ENCODE measurements at places on chromosomes 6 and 20.

DNA sequence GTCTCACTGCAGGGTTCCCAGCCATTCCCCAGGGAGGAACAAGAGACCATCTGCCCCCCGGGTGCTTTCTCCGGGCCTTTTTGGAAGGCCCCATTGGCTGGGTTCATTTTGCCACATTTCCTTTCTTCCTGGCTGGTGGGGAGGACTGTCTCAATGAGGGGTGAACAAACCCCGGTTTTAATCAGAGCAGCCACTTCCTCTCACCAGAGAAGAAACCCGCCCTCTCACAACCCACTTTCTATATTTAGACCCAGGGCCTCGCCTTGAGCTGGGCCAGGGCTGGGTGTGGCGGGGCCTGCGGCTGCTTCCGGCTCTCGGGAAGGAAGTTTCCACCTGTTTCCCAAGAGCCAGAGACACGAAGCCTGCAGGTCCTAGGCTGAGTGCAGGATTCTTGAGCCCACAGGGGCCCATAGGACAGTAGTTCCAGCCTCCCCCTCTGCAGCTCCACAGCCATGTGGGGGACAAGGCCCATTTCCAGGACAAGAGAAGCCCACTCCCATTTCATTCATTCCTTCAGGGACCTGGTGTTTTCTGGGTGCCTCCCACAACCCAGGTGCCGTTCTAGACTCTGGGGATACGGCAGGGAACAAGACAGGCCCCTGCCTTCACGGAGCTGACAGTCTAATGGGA, 41.8 kb downstream of the RBM38 start:
- peak; percentile 82 for DNase-seq

DNA sequence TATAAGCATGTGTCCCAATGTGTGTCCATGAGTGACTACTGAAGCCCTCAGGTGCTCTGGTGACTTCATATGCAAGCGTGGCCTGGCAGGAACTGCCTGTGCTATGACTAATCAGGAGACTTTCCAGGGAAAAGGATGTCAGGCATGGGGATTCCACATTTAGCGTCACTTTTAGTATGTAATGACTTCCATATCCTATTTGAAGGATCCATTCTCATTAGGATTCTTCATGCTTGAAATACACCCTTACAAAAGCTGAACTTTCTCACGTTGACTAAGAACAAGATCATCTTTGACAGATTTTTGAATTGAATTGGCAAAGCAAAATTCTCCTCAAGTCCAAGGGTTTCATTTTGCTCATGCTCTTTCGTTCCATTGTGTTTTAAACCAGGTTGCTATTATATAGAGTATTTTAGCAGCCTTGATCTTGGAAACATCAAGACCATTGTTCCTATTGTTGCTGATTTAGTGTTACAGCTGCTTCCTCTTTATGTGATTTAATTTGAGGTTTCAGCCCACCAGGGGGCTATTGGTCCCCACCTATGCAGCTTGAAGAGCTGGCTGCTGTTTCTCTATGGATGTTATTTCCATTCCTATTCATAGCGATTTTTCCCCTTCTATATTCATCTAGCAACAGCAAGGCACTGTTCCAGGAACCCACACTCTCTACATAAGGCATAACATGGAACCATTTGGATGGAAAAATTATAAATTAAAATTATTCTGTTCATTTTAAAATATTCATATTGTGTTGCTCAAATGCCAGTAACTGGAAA, 418.6 kb downstream of the CDKAL1 start:
- DNase-seq: no peak

GRCh38 chr6:140546640-140547039, 1172.2 kb upstream of the CITED2 start:
- no peak for DNase-seq

DNA sequence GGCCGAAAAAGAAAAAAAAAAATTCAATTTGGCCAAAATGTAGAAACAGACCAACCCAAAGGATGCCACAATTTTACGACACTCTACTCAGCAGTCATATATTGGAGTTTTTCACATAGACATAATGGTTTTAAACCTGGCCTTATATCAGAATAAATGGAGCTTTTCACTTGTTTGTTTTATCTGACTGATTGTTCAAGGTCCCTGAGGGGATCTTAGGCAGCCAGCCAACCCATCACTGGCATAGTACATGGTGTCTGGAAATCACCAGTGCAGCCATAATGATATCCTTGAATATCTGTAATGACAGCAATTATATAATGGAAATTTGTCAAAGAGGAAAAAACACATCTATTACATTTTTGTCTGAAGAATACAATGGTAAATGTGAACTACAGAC, 96.9 kb downstream of the PRSS35 start:
- no peak for DNase-seq

DNA sequence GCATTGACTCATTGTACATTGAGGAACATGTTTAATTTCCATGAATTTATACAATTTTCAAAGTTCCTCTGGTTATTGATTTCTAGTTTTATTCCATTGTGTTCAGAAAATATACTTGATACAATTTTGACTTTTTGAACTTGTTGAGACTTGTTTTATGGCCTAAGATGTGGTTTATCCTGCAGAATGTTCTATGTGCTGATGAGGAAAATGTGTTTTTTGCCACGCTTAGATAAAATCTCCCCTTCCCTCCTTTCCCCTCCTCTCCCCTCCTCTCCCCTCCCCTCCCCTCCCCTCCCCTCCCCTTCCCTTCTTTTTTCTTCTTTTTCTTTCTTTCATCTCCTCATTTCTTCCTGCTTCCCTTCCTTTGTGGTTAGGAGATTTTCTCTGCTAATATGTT, 470.8 kb upstream of the MAP3K7 start:
- DNase-seq: no peak

Data from RWPE2 (cell line).